ENCODE measurements at places on chromosomes 12 and 14. TPM values are rescaled to one million over a fixed set of nuclear protein-coding genes. Genes with fewer than 3 reads are reported as not detected.

The TMEM233 gene
- total RNA-seq, result under 0.01 TPM

The LRRK2 gene
- total RNA-seq, result 15.3 TPM

The C12orf50 gene
- 0.17 TPM for total RNA-seq

The RHOJ gene
- 2.0 TPM for total RNA-seq

The RERGL gene
- total RNA-seq, result not detected

The LIN7A gene
- total RNA-seq, result 19.7 TPM

The PLA2G1B gene
- not detected for total RNA-seq

The NPAS3 gene
- 0.17 TPM for total RNA-seq

The GPD1 gene
- total RNA-seq, result not detected

The FITM1 gene
- total RNA-seq, result 0.44 TPM

The PLXNC1 gene
- 6.8 TPM for total RNA-seq

The OR6C76 gene
- total RNA-seq, result not detected

The CRADD gene
- 19.1 TPM for total RNA-seq

The MAP1LC3B2 gene
- total RNA-seq, result 0.87 TPM

The PRH2 gene
- total RNA-seq, result not detected

The ZFHX2 gene
- 0.66 TPM for total RNA-seq

The SIRT4 gene
- 1.9 TPM for total RNA-seq

The PLCZ1 gene
- not detected for total RNA-seq

The HSPA2 gene
- 2.5 TPM for total RNA-seq

The KRT6C gene
- total RNA-seq, result not detected

The KLHDC1 gene
- total RNA-seq, result 4.8 TPM

The METTL25 gene
- 10.9 TPM for total RNA-seq

The RECQL gene
- total RNA-seq, result 68.1 TPM

The AKAP6 gene
- 0.29 TPM for total RNA-seq

The GLS2 gene
- total RNA-seq, result 0.73 TPM

The PXN gene
- 57.0 TPM for total RNA-seq

The EXOC3L4 gene
- total RNA-seq, result 0.44 TPM

The GALNT16 gene
- total RNA-seq, result 4.6 TPM

The ENDOU gene
- 0.29 TPM for total RNA-seq

The RNASE3 gene
- total RNA-seq, result not detected

The NUP37 gene
- total RNA-seq, result 42.8 TPM

The SLC4A8 gene
- total RNA-seq, result 4.5 TPM

The ASPG gene
- not detected for total RNA-seq

The SLC5A8 gene
- not detected for total RNA-seq

The FLVCR2 gene
- total RNA-seq, result 5.3 TPM

The GRIP1 gene
- not detected for total RNA-seq

The KLRK1 gene
- 0.29 TPM for total RNA-seq

The KRT8 gene
- total RNA-seq, result 5.6 TPM

The CLEC7A gene
- not detected for total RNA-seq

The COX6A1 gene
- 593 TPM for total RNA-seq

The MBD6 gene
- total RNA-seq, result 10.6 TPM

The RNASE7 gene
- not detected for total RNA-seq

The LETMD1 gene
- total RNA-seq, result 65.2 TPM

The COL2A1 gene
- under 0.01 TPM for total RNA-seq

The CEBPE gene
- total RNA-seq, result not detected

The ST8SIA1 gene
- total RNA-seq, result 9.9 TPM

The ESR2 gene
- 0.29 TPM for total RNA-seq

The TCL1B gene
- total RNA-seq, result not detected

The KRT82 gene
- total RNA-seq, result not detected

The PLD4 gene
- under 0.01 TPM for total RNA-seq

The TAC3 gene
- total RNA-seq, result not detected

The NELL2 gene
- not detected for total RNA-seq

The TAS2R13 gene
- total RNA-seq, result 4.7 TPM

The KRT3 gene
- total RNA-seq, result not detected

The OTOGL gene
- total RNA-seq, result under 0.01 TPM

The TEX22 gene
- 0.44 TPM for total RNA-seq

The ZNF891 gene
- total RNA-seq, result 1.7 TPM

The EXD2 gene
- total RNA-seq, result 23.6 TPM

The CORO1C gene
- 306 TPM for total RNA-seq

The CLEC4C gene
- not detected for total RNA-seq

All from smooth muscle cell of trachea (primary cell).